Smooth muscle cell of the pulmonary artery (primary cell): ENCODE measurements at places on chromosomes 16 and 17. TPM values are rescaled to one million over a fixed set of nuclear protein-coding genes. Genes with fewer than 3 reads are reported as not detected.

The CRYBA1 gene
- total RNA-seq = not detected in 2 replicates

The SNAI3 gene
- total RNA-seq = 0.23 TPM in 1 of 2 replicates, not detected in the other

The TBC1D3C gene
- total RNA-seq = 0.39 TPM in 1 of 2 replicates, not detected in the other

The LDHD gene
- total RNA-seq = 2.3 and 5.0 TPM in 2 replicates
